ENCODE measurements at places on chromosomes 6 and 20.

DNA sequence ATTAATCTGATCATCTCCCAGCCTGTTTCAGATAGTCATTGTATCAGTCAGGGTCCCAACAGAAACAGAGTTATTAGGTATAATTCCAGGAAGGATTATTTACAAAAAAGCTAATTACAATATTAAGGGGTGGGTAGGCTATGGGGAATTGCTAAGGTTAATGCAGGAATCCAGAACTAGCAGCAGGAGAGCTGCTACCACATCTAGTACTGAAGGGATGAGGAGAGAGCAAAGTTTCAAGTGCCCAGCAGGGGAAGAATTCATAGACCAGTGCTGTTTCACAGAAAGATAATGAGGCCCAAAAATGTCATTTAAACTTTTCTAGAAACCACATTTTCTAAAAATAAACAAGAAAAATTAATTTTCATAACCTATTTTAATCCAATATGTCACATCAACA, 284.2 kb downstream of the HACE1 start:
- no peak for DNase-seq

DNA sequence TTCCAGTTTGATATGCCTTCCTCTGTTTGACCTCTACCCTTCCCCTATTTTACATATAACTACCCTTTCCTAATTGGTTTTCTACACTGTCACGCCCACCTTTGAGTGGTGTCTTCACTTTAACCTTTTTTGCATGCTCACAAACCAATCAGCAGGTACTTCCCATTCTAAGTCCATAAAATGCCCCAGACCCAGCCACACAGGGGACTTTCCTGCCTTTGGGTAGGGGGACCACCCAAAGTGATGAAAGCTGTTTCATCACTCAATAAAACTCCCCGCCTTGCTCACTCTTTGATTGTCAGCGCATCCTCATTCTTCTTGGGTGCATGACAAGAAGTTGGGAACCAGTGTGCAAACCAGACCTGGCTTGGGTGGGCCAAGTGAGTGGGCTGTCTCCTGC, 20.5 kb upstream of the SNRPC start:
- no peak for DNase-seq

GRCh38 chr20:63978319-63979228, 868 bp downstream of the SAMD10 start:
- no peak for DNase-seq

- no peak for DNase-seq
Observed at GRCh38 chr6:168046696-168047095, 32.3 kb downstream of the FRMD1 start.

DNA sequence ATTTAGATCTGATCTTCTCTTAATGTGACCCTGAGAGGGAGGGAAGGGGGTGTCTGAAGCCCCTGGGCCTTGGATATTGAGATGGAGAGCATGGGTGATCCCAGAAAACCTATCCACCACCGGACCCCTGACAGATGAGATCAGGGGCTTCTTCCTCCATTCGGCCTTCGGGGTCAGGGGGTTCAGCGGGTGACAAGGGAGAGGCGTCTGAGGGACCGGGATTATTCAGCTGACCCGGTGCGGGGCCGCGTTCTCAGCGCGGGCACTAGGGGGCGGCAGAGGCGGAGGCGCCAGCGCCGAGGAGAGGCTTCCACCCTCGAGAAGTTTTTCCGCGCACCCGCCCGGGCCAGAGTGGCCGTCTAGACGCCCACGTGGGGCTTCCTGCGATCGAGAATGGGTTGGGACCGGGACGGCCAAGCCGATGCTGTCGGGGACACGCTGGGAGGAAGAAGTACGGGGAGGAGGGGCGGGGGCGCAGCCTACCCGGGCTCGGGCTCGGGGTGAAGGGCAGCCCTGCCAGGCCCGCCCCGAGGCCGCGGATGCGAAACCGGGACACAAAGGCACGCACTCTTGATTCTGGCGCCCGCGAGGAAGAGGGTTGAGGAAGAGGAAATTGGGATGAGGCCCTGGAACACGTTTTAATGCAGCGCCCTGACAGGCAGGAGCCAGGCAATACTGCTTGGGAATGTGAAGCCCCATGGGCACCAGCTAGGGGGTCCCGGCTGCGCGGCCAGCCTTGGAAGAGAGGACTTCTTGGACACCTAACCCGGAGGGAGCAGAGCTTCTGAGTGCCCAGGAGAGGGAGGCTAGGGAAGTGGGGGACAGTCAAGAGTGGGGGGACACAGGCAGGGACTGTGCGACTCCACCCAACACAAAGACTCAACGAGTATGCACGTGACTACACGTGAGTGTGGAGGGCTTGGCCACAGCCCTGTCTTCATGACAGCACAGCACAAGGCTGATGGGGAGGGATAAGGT, 30.6 kb downstream of the COL11A2 start:
- peak; percentile 77 for DNase-seq

- no peak for DNase-seq
Observed at GRCh38 chr20:60868316-60868891, 383.7 kb upstream of the CDH4 start.

- no peak for DNase-seq
Observed at GRCh38 chr6:36280467-36280866, 10.6 kb downstream of the PNPLA1 start.

DNA sequence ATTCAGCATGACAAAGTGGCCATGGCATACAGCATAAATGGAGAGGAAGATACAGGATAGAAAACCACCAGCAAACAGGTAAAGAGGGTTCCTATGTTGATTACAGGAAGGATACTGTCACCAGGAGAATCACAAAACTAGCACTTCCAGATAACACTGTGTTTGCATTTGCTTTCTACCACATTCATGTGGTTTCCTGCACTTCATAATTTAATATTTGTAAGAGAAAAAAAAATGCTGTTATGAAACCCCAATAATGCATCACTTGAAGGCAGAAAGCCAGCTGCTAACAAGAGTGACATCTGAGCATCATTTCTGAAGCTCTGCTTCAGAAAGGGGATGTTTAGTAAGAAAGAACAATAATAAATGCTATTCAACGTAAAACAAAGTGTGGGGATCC, 106.6 kb downstream of the ATXN1 start:
- no peak for DNase-seq

DNA sequence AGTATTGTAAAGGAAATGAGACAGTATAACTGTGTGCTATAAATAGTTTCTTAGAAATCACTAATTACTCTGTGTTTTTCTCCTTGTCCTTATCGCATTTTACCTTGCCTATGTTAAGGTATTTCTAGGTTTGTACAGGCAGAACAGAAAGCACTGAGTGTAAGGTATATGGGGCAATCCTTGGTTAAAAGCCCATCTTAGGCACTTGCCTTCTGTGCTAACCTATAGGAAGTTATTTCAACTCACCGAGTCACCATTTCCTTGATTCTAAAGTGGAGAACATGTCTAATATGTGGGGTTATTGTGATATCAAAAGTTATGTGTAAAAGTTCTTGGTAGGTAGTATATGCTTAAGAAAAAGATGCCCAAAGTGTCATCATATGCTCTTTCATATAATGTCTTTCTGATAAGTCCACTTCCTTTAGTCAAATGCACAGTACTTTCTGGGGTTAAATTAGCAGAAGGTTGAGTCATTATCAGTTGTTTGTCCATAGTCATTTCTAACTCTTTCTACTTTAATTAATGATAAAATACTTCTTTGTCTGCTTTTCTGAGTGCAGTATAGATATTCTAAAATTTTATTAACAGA, 276.4 kb downstream of the UTRN start:
- no peak for DNase-seq

GRCh38 chr6:15316754-15317153, 70.9 kb downstream of the JARID2 start:
- no peak for DNase-seq

GRCh38 chr6:132505158-132505557, 7.8 kb downstream of the STX7 start:
- no peak for DNase-seq

DNA sequence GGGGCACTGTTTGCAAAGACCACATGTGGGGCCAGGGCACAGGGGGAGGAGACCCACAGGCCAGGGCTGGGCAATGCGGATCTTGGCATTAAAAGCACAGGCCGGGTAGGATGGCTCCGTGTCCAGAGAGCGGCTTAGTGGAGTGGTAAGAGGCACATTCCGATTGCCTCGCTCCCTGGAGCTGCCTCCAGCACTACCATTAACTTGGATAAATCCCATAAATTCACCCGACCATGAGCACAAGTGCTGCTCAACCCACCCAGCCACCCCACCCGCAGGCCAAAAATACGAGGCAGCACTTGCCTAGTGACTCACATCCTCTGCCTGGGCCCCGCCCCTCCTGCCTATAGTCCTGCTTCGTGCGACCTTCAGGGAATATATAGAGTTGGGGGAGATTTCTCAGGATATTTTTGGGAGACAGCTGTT, 67.5 kb upstream of the QKI start:
- DNase-seq = no peak

DNA sequence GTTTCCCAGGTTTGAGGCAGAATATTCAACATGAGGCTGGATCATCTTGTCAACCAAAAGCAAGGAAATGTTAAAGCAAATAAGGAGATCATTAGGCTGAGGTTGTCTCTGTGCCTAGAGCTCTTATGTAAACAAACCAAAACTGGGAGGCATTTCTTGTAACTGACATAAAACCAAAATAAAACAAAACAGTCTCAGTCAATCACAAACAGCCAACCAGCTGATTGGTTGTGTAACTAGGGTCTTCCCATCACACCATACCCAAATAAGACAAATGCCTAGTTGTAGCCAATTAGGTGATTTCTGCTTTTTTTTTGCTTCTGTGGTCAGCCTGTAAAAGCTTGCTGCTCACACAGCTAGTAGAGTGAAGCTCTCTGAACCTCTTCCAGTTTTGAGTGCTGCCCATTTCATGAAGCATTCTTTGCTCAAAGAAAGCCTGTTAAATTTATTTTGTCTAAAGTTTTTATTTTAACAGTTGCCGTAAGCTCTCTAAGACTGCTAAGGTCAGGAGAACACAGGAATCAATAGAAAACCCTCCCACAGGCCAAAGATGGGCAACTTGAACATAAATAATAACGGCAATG, 8.9 kb upstream of the FITM2 start:
- no peak for DNase-seq

Data from stimulated activated CD8-positive, alpha-beta memory T cell treated with anti-CD3 and anti-CD28 coated beads, Interleukin-7, amount 100 ng/mL, for 1 hour (primary cell).